Small intestine (tissue), 16 donors: ENCODE measurements at places on chromosomes 5 and 9. TPM values are rescaled to one million over a fixed set of nuclear protein-coding genes. Genes with fewer than 3 reads are reported as not detected.

CRAT gene
- 122 TPM for polyA plus RNA-seq

LECT2 gene
- polyA plus RNA-seq, result not detected

ACSL6 gene
- 1.8 TPM for polyA plus RNA-seq

DNA sequence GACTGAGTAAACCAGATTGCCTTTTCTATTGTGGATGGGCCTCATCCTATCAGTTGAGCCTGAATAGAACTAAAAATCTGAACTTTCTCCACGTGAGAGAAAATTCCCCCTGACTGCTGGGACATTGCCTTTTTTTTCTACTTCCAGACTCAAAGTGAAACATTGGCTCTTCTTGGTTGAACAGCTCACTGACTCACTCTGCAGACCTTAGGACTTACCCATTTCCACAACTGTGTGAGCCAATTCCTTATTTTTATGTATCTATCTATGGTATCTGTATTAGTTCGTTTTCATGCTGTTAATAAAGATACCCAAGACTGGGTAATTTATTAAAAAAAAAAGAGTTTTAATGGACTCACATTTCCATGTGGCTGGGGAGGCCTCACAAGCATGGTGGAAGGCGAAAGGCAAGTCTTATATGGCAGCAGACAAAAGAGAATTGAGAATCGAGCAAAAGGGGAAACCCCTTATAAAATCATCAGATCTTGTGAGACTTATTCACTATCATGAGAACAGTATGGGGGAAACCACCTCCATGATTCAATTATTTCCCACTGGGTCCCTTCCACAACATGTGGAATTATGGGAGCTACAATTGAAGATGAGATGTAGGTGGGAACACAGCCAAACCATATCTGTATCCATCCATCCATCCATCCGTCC is 306.7 kb upstream of the SLC24A2 start:
- no peak overlapping the region for H3K4me3 ChIP-seq
- no peak for DNase-seq
- no peaks in the 10 kb centered on the region for H3K36me3 ChIP-seq
- H3K27me3 ChIP-seq, result no peaks in the 10 kb centered on the region
- H3K27ac ChIP-seq, result no peak overlapping the region

- no peaks in the 10 kb centered on the region for H3K27me3 ChIP-seq
- no peak overlapping the region for H3K27ac ChIP-seq
- H3K36me3 ChIP-seq, result no peaks in the 10 kb centered on the region
Measured at GRCh38 chr9:72278959-72279358, 86.0 kb downstream of the ZFAND5 start.

DNA sequence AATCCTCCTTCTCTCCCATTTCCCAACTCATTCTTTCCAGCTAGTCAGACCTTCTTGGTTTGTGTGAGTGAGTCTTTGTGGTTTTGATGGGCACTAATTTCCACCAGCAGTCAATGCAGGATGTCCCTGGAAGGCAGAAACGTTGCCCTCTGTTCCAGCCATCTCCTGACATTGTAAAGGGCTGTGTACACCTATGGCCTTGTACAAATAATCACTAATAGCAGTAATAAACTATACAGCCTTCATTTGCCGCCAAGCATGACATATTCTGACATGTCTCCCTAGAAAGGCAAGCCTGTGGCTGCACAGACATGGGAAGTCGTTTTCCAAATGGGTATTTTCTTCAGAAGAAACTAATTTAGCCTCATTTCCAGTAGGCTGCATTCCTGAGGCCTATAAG is 18.4 kb upstream of the DENND1A start:
- peak; percentile 63 for DNase-seq
- no peaks in the 10 kb centered on the region for H3K36me3 ChIP-seq
- H3K27ac ChIP-seq, result no peak overlapping the region
- no peaks in the 10 kb centered on the region for H3K4me1 ChIP-seq

- H3K27ac ChIP-seq, result no peak overlapping the region
- no peaks in the 10 kb centered on the region for H3K36me3 ChIP-seq
- H3K27me3 ChIP-seq, result no peaks in the 10 kb centered on the region
- H3K4me1 ChIP-seq, result peaks cover 17% of the 10 kb centered on the region
Measured at GRCh38 chr9:75081632-75082031, 6.3 kb downstream of the NMRK1 start.

GRCh38 chr5:96548905-96549304 is 113.3 kb upstream of the CAST start:
- no peaks in the 10 kb centered on the region for H3K4me1 ChIP-seq
- H3K4me3 ChIP-seq, result no peak overlapping the region
- H3K27ac ChIP-seq, result no peak overlapping the region
- no peaks in the 10 kb centered on the region for H3K36me3 ChIP-seq

GRCh38 chr9:99820685-99821395 is 845 bp upstream of the NR4A3 start:
- H3K4me1 ChIP-seq, result peaks cover 6% of the 10 kb centered on the region
- H3K27me3 ChIP-seq, result no peaks in the 10 kb centered on the region
- H3K27ac ChIP-seq, result peak overlapping the region; percentile 75
- no peaks in the 10 kb centered on the region for H3K36me3 ChIP-seq
- peak; percentile 79 for DNase-seq
- H3K4me3 ChIP-seq, result peak overlapping the region; percentile 61

DNA sequence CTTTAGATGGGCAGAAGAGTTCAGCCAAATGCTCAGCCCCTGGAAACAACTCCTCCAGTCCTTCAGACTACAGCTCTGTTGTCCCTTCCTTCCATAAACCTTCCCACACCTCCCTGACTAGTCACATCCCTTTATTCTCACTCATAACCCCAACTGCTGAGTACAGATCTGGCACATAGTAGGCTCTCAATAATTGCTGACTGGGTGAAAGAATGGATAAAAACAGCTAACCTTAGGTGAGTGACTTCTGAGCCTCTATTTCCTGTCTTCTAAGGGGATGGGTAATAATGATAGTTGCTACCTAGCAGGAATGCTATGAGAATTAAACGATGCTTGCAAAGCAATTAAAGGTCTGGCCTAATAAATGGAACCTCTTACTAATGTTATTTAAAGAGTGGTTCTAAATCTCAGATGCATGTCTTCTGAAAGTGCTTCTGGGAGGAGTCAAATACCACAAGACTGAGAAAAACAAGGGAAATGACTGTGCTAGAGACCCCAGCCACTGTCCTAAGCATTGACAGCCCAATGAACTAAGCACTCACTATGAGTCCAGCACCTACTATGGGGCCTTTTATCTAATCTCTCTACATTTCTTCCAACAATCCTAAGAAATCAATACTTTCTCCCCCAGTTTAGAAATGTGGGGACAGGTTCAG is 2.5 kb upstream of the NR6A1 start:
- no peak overlapping the region for H3K27ac ChIP-seq
- H3K36me3 ChIP-seq, result no peaks in the 10 kb centered on the region
- peaks cover 5% of the 10 kb centered on the region for H3K27me3 ChIP-seq
- H3K4me3 ChIP-seq, result no peak overlapping the region

- H3K4me3 ChIP-seq, result no peak overlapping the region
- no peak overlapping the region for H3K27ac ChIP-seq
Measured at GRCh38 chr5:32475334-32476097, 31.0 kb upstream of the ZFR start.

GRCh38 chr5:158869854-158870253 is 229.9 kb downstream of the EBF1 start:
- no peak overlapping the region for H3K4me3 ChIP-seq
- H3K4me1 ChIP-seq, result no peaks in the 10 kb centered on the region
- no peak for DNase-seq
- no peaks in the 10 kb centered on the region for H3K36me3 ChIP-seq
- H3K27me3 ChIP-seq, result no peaks in the 10 kb centered on the region
